ENCODE measurements at places on chromosomes 16 and 17.

GRCh38 chr16:80940069-80940856, 66.4 kb downstream of the CMC2 start:
- no peak for DNase-seq

GRCh38 chr16:67718668-67719047, 458 bp downstream of the GFOD2 start:
- DNase-seq, result peak; percentile 54

- DNase-seq, result no peak
Observed at GRCh38 chr17:7894866-7895265, 6.3 kb downstream of the CHD3 start.

DNA sequence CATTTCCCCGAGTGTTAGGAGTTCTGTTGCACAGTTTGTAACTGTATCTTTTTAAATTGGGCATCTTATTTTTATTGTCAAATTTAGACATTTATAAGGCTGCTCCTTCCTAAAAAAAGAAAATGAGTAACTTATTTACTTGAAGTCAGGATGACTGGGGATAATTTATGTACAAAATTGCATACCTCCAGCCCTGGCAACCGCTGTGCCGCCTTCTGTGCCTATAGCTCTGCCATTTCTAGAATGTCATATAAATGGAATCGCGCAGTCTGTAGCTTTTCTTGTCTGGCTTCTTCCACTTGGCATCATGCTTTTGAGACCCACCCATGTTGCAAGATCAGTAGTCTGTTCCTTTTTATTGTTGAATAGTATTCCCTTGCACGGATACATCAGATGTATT, 29.0 kb upstream of the GAA start:
- no peak for DNase-seq

DNA sequence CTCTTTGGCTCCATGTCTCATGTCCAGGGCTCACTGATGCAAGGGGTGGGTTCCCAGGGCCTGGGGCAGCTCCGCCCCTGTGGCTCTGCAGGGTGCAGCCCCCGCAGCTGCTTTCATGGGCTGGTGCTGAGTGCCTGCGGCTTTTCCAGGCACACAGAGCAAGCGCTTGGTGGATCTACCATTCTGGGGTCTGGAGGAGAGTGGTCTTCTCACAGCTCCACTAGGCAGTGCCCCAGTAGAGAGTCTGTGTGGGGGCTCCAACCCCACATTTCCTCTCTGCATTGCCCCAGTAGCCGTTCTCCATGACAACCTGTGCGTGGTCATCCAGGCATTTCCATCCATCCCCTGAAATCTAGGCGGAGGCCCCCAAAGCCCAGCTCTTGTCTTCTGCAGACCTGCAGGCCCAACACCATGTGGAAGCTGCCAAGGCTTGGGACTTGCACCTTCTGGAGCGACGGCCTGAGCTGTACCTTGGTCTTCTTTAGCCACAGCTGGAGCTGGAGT, 5.2 kb downstream of the IL32 start:
- no peak for DNase-seq

DNA sequence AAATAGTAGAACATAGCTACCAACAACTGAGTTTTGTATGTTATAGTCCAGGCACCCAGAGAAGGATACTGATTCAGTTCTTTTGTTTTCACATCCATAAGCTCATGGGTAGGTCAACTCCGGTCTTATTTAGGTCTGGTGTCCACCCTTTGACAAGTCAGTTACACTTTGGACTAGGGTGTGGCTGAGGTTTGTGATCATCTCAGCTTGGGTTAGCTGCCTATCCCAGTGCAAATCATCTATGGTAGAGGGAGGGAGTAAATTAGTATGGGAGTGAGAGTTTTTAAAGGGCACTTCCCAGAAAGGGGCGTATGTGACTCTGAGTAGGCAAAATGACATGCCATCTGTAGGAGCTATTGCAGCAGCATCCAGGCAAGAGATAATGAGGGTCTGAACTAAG, 66.1 kb downstream of the TANC2 start:
- no peak for DNase-seq

- no peak for DNase-seq
Observed at GRCh38 chr17:52505601-52506000, 347.1 kb upstream of the CA10 start.

- DNase-seq, result no peak
Observed at GRCh38 chr17:11637796-11638195, 39.5 kb downstream of the DNAH9 start.
